ENCODE measurements at places on chromosomes 5 and 9.

GRCh38 chr9:75910731-75911130, 20.3 kb downstream of the PCSK5 start:
- DNase-seq = no peak

DNA sequence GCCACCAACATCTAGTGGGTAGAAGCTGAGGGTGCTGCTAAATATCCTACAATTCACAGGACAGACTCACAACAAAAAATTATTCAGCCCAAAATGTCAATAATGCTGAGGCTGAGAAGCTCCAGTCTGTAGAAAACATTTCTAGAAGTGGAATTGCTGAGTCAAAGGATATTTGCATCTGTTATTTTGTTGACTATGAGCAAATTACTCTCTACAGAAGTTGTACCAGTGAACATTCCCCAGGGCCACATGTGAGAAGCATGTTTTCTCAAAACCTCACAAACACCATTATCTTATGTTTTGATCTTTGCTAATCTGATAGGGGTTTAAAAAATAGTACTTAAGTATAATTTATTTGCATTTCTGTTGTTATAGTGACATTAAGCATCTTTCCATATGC, 15.4 kb downstream of the ITK start:
- DNase-seq = no peak

GRCh38 chr9:136837146-136837855, 5.0 kb upstream of the AJM1 start:
- DNase-seq = no peak

GRCh38 chr9:75941066-75941465, 50.6 kb downstream of the PCSK5 start:
- DNase-seq = no peak

- no peak for DNase-seq
These were observed 4.3 kb upstream of the ACER2 start for GRCh38 chr9:19404283-19405075.

All from stimulated activated CD4-positive, alpha-beta T cell treated with anti-CD3 and anti-CD28 coated beads, Interleukin-15, amount 100 ng/mL, for 48 hours (primary cell).